ENCODE measurements at places on chromosomes 5 and 9. TPM values are rescaled to one million over a fixed set of nuclear protein-coding genes. Genes with fewer than 3 reads are reported as not detected.

The NTRK2 gene
- polyA plus RNA-seq: 11.1 TPM

The NKD2 gene
- polyA plus RNA-seq: 5.0 TPM

The ZBTB34 gene
- polyA plus RNA-seq: 2.8 TPM

The CDC20B gene
- not detected for polyA plus RNA-seq

The RNF208 gene
- polyA plus RNA-seq: 3.5 TPM

The MYMK gene
- not detected for polyA plus RNA-seq

The ARL14EPL gene
- polyA plus RNA-seq: 0.22 TPM

The SMIM33 gene
- 0.04 TPM for polyA plus RNA-seq

The ANKRD34B gene
- polyA plus RNA-seq: not detected

The DMRT3 gene
- polyA plus RNA-seq: not detected

The INPP5E gene
- polyA plus RNA-seq: 9.4 TPM

The SPATA31A3 gene
- not detected for polyA plus RNA-seq

The HEMGN gene
- polyA plus RNA-seq: 0.03 TPM

The SH2D3C gene
- polyA plus RNA-seq: 23.3 TPM

The IL13 gene
- polyA plus RNA-seq: 1.3 TPM

The CSF1R gene
- polyA plus RNA-seq: 17.0 TPM

The ARAP3 gene
- 2.5 TPM for polyA plus RNA-seq

The SUSD3 gene
- polyA plus RNA-seq: 0.93 TPM

The NSD1 gene
- 8.3 TPM for polyA plus RNA-seq

The PLPP7 gene
- polyA plus RNA-seq: 5.6 TPM

The MUSK gene
- polyA plus RNA-seq: not detected

The C5orf34 gene
- polyA plus RNA-seq: 0.33 TPM

The SV2C gene
- polyA plus RNA-seq: 0.04 TPM

The MLANA gene
- polyA plus RNA-seq: not detected

The FOXD1 gene
- 0.31 TPM for polyA plus RNA-seq

The ANKRD31 gene
- 0.08 TPM for polyA plus RNA-seq

The HTR1A gene
- not detected for polyA plus RNA-seq

The SLC36A2 gene
- polyA plus RNA-seq: 0.15 TPM

The CD274 gene
- polyA plus RNA-seq: 0.22 TPM

The CDKN2B-AS1 gene
- polyA plus RNA-seq: 0.16 TPM

The NFIB gene
- 16.8 TPM for polyA plus RNA-seq

The SLC34A1 gene
- polyA plus RNA-seq: not detected

The SPATA6L gene
- polyA plus RNA-seq: 2.7 TPM

The PCDHA4 gene
- 0.04 TPM for polyA plus RNA-seq

The QSOX2 gene
- polyA plus RNA-seq: 6.8 TPM

The TMEM174 gene
- polyA plus RNA-seq: not detected

The RNF183 gene
- polyA plus RNA-seq: not detected

The EDIL3 gene
- polyA plus RNA-seq: 2.8 TPM

The IRX1 gene
- 0.79 TPM for polyA plus RNA-seq

The TMEM8B gene
- 5.6 TPM for polyA plus RNA-seq

The AGTPBP1 gene
- polyA plus RNA-seq: 6.6 TPM

The PANK3 gene
- 9.7 TPM for polyA plus RNA-seq

The BRD3OS gene
- polyA plus RNA-seq: 13.6 TPM

The LPAR1 gene
- polyA plus RNA-seq: 13.4 TPM

The SLCO6A1 gene
- not detected for polyA plus RNA-seq
